Endothelial cell of umbilical vein (primary cell): ENCODE measurements at places on chromosomes 6 and 20. TPM values are rescaled to one million over a fixed set of nuclear protein-coding genes. Genes with fewer than 3 reads are reported as not detected.

DNA sequence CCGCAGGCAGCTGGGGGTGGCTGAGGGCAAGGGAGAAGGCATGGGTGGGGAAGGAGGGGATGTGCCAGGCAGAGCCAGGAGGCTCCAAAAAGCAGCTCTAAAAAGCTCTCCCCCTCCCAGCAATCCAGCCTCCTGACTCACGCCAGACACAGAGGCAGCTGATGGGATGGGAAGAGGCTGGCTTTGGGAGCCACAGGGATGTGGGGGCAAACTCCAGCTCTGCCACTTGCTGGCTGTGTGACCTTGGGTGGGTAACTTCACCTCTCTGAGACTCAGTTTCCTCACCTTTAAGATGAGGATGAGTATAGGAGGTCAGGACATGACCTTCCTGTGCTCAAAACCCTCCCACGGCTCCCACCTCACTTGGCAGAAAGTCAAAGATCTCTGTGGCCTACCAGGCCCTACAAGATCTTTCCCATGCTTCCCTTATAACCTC lies 148.9 kb downstream of the CEBPB start:
- DNase-seq = no peak

DNA sequence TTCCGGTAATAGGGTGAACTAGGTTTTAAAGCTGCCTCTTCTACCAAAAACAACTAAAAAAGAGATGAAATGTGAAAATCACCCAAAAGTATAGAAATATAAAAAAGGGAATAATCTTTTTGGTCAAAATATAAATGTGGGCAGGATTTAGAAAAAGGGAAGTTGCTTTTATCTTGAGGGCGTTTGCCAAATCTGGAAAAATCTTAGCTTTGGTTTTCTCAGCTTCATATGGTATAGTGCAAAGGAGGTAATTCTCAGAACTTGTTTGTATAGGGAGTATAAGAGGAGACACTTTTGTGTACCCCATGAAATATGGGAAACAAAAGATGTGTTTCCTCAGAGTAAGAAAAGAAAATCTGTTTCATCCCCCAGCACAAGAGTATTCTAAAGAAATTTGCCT lies 54.2 kb upstream of the TRIM26 start:
- no peak for DNase-seq

DNA sequence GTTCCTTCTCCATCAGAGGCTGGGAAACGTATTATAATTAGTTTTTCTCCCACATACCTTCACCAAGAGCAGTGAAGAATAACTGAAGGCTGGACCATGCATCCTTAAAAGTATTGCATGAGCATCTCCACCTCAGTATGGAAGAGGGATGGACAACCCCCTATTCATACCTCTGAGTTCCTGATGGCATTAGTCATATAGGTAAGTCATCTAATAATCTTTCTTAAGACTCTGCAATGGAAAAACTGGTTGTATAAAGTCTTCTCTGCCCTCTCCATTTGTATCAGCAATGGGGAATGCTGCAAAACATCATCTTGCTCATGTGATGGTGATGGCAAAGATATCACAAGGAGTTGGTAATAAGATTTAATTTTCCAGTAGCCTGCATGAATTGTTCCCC lies 24.5 kb downstream of the PGM3 start:
- DNase-seq = no peak

GRCh38 chr6:32973144-32974015 lies 5.0 kb downstream of the BRD2 start:
- peak; percentile 40 for DNase-seq

DNA sequence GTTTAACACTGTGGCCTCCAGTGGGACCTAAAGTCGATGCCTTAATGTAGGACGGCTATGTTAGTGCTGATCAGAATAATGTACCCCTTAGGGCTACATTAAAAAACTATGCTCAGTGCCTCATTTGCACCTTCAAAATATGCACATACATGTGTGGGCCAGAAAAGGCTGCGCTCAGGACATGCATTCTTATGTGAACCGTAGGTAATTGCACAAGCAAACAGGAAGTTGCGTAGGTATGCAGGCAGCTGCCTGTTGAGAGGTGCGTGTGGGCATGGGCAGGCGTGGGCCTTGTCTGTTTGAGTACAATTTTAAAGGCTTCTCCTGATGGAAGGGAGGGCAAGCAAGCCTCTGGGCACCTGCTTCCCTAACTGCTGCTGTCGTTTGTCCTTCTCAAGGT lies 116.2 kb upstream of the JAG1 start:
- no peak for DNase-seq

- no peak for DNase-seq
These were observed 14.7 kb downstream of the SIGLEC1 start for GRCh38 chr20:3697588-3698305.

The TFAP2D gene
- polyA plus RNA-seq = not detected in 2 replicates

- DNase-seq = no peak
These were observed 104.8 kb downstream of the FLRT3 start for GRCh38 chr20:14232650-14233049.

DNA sequence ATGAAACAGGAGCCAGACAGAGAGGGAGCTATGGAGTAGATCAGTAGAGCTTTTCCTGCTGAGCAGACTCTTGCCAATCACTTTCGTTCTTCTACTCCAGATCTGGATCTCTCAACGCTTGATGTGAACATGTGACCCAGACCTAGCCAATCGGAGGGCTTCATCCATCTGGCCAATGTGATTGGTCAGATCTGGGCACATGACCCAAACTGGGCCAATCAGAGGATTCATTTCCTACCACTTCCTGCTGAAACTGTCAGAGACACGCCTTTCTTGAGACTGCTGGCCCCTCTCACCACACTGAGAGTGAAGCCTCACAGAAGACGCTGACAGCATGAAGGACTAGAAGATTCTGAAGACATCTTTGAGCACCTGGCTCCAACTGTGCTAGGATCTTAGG lies 44.2 kb upstream of the ZMYND8 start:
- DNase-seq = no peak

The GSTA3 gene
- polyA plus RNA-seq = not detected in 2 replicates

DNA sequence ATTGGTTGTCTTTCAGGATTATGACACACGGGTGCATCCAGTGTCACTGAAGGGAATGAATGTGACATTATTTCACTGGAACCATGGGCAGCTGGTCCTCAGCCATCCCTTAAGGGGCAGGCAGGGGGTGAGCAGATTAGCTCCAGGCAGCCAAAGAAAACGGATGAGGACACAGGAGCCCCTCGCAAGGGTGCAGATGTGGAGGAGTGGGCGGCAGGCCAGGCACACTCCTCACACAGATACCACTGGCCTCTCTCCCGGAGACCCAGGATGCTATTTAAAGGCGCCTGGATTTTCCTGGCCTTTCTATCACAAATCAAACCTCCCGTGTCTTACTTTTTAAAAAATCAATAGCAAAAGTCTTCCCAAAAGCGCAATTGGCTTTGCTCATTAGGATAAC lies 210.4 kb downstream of the TAF4 start:
- no peak for DNase-seq

DNA sequence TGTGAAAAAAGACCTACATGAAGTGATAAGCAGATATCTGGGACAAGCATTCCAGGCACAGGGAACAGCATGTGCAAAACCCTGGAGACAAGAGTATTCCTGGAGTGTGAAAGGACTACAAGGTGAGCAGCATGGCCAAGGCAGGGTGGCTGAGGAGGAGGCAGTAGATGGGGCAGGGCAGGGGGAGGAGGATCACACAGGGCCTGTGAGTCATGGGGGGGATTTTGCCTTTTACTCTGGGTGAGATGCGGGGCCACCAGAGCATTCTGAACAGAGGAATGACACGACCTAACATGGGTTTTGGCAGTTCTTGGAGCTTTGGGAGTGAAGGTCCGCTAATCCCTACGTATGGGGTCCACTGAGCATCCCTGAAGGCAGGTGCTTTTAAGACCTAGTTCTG lies 69.8 kb upstream of the CCN6 start:
- no peak for DNase-seq

- DNase-seq = peak; percentile 5
These were observed 808.1 kb downstream of the MAFB start for GRCh38 chr20:39880890-39881289.

DNA sequence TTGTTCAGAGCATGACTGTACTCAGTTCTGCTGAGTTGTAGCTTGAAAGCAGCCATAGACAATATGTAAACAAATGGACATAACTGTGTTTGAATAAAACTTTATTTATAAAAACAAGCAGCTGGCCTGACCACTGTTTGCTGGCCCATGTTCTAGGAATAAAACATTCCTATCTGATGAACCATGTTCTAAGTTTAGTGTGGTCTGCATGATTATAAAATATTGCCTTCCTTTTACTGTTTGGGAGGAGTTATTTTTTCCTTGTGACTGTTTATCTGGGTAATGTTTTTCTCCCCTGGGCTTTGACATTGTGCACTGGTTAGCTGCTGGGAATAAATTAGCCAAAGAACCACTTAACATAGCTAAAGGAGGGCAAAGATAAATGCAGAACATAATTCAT lies 55.1 kb downstream of the CDS2 start:
- DNase-seq = peak; percentile 36
